Cardiac muscle cell (in vitro differentiated cells and primary cell): ENCODE measurements at places on chromosomes 3 and 15. TPM values are rescaled to one million over a fixed set of nuclear protein-coding genes. Genes with fewer than 3 reads are reported as not detected.

The HACD3 gene
- total RNA-seq, result 67.8 and 81.3 TPM in 2 replicates

The NUTM1 gene
- total RNA-seq, result 0.15 TPM in 1 of 2 replicates, not detected in the other

The ULK4 gene
- 1.8 and 6.1 TPM in 2 replicates for total RNA-seq

The CLDN11 gene
- total RNA-seq, result 0.09 and 0.35 TPM in 2 replicates

The ARGFX gene
- total RNA-seq, result not detected in 2 replicates

The UROC1 gene
- total RNA-seq, result not detected in 2 replicates

The MELTF gene
- 9.0 and 17.8 TPM in 2 replicates for total RNA-seq

The MPI gene
- total RNA-seq, result 170 and 285 TPM in 2 replicates

The WWTR1 gene
- total RNA-seq, result 55.0 and 69.1 TPM in 2 replicates

The GOLGA6L2 gene
- not detected in 2 replicates for total RNA-seq

The NR2E3 gene
- total RNA-seq, result 0.09 TPM in 1 of 2 replicates, not detected in the other

The GOLGA6L4 gene
- 0.63 and 2.4 TPM in 2 replicates for total RNA-seq

The GOLGA6B gene
- total RNA-seq, result 0.80 TPM in 1 of 2 replicates, not detected in the other

The PLA1A gene
- total RNA-seq, result 0.07 TPM in 1 of 2 replicates, not detected in the other

The MOBP gene
- not detected in 2 replicates for total RNA-seq

The LYZL4 gene
- 4.3 and 5.4 TPM in 2 replicates for total RNA-seq

The ZDHHC23 gene
- total RNA-seq, result 8.7 and 9.1 TPM in 2 replicates

The TIGIT gene
- total RNA-seq, result not detected in 2 replicates

The ECE2 gene
- not detected in 2 replicates for total RNA-seq

The MNS1 gene
- 0.21 and 1.5 TPM in 2 replicates for total RNA-seq

The LRRN1 gene
- total RNA-seq, result 0.85 and 3.0 TPM in 2 replicates

The AMIGO3 gene
- total RNA-seq, result 2.3 and 5.2 TPM in 2 replicates

The IGSF11 gene
- total RNA-seq, result 0.74 and 2.0 TPM in 2 replicates

The EXD1 gene
- not detected in 2 replicates for total RNA-seq
